ENCODE measurements at places on chromosomes 16 and 17.

- no peak for DNase-seq
Observed at GRCh38 chr16:67054901-67055300, 26.0 kb downstream of the CBFB start.

GRCh38 chr17:34242587-34243363 lies 12.3 kb upstream of the CCL2 start:
- peak; percentile 60 for DNase-seq

DNA sequence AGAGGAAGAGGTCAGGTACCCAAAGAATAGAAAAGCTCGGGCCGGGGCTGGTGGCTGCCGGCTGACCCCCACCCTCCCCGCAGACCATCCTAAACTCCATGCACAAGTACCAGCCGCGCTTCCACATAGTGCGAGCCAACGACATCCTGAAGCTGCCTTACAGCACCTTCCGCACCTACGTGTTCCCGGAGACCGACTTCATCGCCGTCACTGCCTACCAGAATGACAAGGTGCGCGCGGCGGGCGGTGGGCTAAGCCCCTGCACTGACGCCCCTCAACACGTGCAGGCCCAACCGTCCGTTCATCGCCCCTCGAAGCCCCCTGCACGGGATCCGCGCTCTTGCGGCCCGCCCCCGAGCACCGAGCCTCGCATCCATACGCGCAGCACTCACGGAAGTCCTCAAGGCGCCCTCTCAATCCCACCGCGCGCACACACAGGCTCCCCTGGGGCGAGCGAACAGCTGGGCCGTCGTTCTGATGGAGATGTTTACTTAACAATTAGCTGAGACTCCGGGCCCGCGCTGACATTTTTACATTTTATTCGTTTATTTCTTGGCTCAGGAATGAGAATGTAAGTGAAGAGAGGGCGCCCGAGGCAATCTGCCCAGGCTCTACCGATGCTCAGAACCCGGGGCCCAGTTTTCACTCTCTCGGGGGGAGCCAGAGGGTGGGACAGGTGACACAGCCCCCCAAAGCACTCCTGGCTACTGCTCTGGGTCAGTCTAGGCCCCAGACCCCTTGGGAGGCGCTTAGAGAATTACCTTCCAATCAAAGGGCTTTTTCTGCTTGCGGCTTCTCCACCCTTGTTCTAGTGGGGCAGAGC lies 3.5 kb downstream of the TBX2 start:
- no peak for DNase-seq

GRCh38 chr16:17526956-17527937 lies 56.5 kb upstream of the XYLT1 start:
- peak; percentile 16 for DNase-seq

GRCh38 chr16:49699841-49700175 lies 156.1 kb downstream of the ZNF423 start:
- no peak for DNase-seq

DNA sequence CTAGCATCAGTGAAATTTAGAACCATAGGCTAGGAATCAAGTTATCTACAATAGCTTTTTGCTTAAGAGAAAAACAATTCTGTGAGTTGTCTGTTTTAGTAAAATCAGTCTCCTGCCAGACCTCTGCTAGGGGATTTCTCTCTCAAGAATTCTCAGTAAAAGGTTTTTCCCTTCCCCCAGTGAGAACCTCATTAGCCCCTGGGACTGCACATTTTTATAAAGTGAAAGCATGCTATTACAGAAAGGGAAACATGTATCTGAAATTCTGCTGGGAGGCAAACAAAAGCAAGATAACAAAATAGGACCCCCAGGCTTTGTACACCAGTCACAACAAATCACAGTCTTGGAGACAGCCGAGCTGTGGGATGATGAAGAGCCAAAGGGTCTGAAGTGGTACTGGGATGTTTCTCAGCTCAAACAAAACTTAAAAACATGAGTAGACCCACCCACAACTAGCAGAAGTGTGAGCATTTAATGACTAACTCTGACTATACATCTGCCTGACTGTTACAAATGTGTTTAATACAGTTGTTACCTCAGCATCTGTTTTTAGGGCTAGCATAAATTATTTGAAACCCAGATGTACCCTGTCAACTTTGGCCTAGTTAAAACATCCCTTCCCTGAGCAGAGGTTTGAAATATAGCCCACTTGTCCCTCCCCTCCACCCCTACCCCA lies 20.0 kb upstream of the GLG1 start:
- no peak for DNase-seq

DNA sequence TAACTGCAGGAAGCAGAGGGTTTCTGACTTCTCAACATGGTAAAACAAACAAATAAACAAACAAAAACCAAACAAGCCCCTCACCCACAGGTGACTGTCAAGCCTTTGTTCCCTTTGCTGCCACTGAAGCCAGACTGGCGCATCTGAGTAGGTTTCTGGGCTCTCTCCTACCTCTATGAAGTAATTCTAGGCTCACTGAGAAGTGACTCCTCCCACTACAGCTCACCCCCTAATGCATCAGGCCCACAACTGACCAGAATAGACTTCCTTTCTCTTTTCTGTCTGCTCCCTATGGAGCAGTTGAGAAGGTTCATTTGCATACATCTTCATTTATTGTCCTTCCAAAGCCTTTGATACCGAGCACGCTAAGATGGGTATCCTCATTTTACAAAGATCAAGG lies 77.0 kb upstream of the CCL2 start:
- no peak for DNase-seq

- DNase-seq: no peak
Observed at GRCh38 chr17:27217631-27218030, 76.3 kb upstream of the WSB1 start.

DNA sequence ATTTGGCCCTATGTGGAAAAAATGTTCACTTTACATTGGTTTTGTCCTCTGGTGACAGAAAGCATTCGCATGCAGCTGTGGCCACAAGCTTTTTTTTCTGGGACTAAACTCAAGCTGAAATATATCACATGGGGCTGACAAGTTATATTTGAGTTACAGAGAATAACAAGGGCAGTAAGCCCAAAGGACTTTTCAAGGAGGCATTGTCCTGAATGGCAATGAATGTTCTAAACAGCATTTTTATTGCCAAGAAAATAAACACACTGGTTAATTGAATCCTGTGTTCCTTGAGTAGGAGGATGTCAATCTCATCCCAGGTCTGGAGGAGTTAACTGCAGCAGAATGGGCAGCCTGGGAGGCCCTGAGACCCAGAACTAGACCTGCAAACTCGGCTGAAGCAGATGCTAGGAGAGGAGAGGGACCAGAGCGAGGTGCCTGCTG lies 114.5 kb downstream of the COPRS start:
- no peak for DNase-seq

DNA sequence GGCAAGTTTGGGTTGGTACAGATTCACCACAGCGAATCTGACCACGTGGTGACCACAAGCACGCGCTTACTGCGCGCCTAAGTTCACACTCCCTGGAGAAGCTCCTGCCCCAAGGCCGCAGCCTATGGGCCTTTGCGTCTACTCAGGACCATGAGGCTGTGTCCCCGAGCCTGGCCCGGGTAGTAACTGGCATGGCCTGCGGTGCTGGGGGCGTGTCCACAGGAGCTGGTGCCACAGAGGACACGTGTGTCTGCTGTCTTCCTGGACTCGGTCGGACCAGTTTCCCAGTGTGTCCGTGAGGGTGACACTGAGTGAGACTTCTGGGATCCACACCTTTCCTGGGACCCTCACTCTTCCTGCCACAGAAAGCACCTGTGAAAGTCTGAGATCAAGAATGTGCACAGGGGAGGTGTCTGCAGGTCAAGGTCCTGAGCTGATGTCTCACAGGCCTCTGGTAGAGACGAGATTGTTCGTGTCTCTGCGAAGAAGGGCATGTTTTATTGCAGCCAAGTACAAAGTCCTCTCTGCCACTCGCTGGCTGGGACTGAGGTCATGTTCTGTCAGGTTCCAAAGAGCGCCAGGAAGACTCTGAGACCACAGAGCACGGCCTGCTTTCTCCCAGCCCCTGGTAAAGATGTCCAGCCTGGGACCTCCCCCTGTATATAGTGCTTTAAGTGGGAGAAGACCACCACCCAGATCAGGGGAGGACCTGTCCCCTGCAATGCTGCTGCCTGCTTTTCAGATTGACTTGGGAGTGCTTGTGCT lies 25.2 kb upstream of the CAPN15 start:
- no peak for DNase-seq

DNA sequence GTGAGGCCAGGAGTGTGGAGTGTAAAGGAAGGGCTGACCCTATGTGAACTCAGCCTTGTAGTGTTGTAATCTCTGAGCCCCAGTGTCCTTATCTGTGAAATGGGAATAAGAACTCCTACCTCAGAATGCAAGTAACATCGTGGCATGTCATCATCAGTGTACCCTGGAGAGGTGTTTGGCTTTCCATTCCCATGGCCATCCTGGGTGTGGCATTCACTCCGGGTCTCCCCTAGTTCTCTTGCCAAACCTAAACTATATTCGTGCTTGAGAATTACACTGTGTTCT lies 1.9 kb downstream of the NXPH3 start:
- DNase-seq: no peak

DNA sequence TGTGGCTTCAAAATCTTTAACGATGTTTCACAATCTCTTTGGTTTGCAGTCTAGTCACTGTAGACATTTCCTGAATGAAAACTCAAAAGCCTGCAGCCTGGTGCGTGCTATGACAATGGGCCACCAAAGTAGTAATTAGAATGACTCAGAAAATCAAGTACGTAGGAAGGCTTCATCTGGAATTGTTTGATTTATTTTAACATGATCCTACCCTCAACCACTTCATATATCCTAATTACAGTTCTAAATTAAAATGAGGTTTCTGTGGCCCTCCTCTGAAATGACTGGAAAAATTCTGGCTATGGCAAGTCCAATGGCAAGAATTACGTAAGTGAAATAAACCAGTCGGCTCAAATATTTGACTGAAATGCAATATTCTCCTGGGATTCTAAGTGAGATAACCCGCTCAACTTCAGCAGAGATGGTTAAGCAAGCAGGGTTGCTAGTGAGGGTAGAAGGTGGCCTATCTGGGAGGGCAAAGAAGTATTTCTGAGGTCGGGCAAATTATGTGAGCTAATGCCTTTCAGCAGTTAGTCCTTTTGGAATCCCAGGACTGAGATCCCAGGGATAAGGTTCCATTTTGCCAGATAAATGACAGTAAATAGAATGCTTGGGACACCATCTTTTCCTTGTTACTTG lies 145.6 kb upstream of the MYOCD start:
- no peak for DNase-seq

GRCh38 chr16:77995843-77996455 lies 26.4 kb upstream of the CLEC3A start:
- no peak for DNase-seq

DNA sequence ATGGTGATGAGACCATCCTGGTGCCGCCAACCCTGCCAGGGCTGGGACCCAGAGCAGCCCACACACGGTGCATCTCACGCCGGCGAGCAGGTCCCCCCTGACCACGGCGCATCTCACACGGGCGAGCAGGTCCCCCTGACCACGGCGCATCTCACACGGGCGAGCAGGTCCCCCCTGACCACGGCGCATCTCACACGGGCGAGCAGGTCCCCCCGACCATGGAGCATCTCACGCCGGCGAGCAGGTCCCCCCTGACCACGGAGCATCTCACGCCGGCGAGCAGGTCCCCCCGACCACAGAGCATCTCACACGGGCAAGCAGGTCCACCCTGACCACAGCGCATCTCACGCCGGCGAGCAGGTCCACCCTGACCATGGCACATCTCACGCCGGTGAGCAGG lies 59.2 kb downstream of the MRM3 start:
- no peak for DNase-seq

DNA sequence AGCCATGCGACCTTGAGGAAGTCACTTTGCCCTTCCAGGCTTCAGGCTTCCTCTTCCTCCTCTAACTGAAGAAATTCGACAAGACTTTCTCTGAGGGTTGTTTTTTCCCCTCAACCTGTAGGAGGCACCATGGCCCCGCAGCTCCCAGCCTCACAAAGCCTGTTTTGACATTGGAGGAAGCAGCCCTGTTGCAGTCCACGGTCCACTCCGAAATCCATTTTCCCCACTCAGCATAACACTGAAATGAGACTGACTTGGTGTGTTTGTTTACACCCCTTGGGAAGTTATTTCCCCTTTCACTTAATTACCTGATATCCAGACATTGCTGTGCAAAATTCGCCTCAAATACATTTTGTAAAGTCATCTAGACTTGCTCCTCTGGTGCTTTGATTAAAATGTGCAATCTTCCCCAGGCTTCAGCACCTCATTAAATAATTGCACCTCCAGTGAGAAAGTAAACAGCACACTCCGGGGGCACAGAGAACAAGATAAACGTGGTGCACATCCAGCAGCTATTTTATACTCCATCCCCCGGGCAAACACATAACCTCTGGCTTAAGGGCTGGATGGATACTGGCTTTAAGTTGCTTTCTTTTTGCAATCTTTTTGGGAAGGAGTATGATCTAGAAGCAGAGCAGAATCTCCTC lies 41.4 kb upstream of the PIRT start:
- no peak for DNase-seq

DNA sequence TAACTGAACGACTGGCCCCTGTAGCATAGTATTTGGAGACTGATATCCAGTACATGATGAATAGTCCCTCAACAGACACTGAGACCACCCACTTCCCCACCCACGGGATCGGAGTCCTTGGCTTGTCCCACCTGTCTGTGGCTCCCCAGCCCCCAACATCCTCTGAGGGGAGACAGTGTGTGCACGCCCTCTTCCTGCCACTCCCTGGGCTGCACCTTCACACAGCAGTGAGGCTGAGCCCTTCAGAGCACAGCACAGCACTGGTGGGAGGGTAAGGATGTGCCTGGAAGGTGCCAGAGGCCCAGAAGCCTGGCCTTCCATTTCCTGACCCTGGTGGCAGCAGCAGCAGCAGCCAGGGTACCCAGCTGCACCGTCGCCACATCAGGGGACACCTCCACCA lies 11.0 kb downstream of the DNASE1 start:
- no peak for DNase-seq

DNA sequence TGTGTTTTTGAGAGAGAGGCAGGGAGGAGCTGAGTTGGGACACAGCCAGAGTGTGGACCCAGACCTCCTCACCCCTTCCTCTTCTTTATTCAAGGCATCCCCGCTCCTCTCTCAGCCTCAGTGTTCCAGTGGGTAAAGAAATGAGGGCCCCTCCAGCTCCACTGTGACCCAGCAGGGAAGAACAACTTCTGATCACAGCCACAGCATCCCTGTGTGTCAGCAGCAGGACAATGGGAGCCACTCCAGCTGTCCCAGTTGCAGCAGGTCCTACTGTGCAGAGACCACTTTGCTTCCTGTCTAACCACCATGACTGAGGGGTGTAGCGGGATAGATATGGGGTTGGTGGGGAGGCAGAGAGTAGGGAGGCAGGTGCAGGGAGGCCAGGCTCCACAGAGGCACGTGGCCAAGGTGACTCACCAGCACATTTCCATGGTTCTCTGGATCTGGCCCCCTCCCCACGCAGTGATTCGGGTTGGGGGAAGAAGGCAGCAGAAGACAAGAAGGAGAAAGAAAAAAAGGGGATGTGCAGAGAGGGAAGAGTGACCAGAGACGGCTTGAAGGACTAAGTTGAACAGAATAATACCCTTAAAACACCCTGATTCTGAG lies 24.5 kb downstream of the PIK3R5 start:
- no peak for DNase-seq

GRCh38 chr16:68798398-68798797 lies 44.9 kb upstream of the TANGO6 start:
- DNase-seq: no peak

DNA sequence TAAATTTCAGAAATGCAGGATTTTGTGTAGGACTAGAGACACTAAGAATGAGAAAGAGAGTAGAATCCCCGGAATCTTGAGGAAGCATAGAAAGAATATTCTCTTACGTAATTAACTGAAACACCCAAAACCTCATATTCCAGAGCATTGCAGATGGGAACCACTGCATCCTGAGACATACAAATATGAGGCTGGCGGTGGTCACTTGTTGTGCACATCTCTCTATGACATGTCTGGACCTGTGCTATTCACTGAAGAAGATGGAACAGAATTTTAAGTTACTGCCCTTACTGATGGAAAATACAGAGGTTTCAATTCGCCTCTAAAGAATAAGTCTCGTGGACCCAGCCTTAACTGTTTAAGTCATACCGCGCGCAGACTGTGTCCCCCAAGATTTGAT lies 806 bp downstream of the RAD51C start:
- DNase-seq: no peak
